ENCODE measurements at places on chromosomes 5 and 9.

DNA sequence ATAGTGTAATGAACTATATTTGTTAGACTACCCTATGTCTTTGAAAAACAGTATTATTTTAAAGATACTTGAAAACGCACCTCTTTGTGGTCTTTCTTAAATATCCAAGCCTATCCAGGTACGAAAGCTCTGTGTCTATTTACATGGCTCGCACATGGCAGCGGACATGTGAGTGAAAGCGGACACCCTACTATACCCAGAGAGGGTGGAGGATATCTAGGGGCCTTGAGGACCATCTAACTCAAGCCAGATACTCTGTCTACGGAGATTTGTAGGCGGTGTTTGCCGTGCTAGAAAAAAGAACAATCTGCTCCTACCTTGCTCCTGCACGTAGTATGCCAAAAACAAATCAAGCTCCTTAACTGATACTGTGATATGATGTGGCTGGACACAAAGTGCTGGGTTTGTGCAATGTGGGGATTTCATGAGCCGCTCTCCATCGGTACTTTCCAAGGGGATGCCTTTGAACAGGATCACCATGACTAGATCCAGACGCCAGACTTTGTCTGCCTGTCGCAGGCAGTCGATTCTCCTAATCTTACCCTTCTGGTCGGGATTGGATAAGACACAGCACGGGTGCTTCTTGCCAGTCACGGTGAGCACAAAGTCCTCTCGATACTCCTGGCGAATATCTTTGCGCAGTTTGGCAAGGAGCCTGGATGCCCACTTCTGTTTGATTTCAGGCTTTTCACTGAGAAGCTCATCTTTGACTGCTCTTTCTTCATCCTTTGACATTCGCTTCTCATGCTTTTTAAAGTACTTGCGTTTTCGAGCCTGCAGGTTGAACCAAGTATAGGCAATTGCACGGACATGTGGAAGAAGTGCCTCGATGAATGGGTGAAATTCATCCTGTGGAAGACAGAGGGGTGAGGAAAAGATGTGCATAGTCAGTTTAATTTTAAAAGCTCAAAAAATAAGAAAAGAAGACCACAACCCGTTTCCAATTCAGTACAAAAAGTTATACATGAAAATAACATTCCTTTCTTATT, 7.0 kb downstream of the NFIB start:
- DNase-seq = no peak

- DNase-seq = no peak
Observed at GRCh38 chr5:73909474-73909873, 283.5 kb downstream of the ARHGEF28 start.

DNA sequence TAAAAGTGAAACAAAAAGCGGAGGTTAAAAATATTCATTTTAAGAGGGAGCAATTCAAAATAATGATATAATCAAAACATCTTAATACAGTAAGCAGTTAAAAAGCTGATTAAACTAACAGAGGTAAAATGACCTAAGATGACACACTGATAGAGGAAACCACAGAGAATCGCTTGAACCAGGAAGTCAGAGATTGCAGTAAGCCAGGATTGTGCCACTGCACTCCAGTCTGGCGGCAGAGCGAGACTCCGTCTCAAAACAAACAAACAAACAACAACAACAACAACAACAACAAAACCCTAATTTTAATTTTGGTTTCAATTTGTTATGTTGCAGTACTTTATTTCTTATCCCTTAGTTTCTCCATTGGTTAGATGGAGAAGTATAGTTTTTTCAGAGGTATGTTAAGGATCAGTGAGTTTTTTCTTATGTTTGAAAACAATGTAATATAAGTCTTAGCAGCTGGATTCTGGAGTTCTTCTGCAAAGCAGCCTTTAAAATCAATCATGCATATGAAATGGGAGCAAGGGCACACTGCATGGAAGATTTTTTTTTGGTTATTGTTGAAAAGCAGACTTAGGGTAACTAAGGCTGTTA, 58.5 kb downstream of the MLANA start:
- DNase-seq = no peak

- DNase-seq = no peak
Observed at GRCh38 chr9:135079018-135079417, 8.4 kb upstream of the OLFM1 start.

DNA sequence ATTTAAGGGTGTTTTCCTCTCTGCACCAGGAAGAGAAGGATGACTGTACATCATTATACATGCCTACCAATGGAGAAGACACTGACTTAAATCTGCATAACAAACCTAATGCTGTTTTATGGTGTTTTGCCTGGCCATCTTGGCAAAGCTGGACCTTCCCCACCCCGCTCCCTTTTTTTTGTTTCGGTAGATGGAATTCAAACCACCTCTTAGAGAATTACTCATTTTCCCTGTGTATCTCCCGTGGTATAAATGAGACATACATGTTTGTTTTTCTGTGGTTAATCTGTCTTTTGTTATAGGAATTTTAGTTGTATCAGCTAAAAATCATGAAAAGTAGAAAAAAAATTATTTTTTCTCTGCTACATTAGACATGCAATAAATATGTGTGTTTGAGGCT, 28.8 kb downstream of the IL12B start:
- no peak for DNase-seq

GRCh38 chr9:127903557-127904475, 4.4 kb upstream of the ST6GALNAC6 start:
- DNase-seq = peak; percentile 56

GRCh38 chr9:91502913-91503672, 79.5 kb upstream of the NFIL3 start:
- DNase-seq = no peak

- no peak for DNase-seq
Observed at GRCh38 chr5:152140347-152140746, 215.7 kb upstream of the GLRA1 start.

DNA sequence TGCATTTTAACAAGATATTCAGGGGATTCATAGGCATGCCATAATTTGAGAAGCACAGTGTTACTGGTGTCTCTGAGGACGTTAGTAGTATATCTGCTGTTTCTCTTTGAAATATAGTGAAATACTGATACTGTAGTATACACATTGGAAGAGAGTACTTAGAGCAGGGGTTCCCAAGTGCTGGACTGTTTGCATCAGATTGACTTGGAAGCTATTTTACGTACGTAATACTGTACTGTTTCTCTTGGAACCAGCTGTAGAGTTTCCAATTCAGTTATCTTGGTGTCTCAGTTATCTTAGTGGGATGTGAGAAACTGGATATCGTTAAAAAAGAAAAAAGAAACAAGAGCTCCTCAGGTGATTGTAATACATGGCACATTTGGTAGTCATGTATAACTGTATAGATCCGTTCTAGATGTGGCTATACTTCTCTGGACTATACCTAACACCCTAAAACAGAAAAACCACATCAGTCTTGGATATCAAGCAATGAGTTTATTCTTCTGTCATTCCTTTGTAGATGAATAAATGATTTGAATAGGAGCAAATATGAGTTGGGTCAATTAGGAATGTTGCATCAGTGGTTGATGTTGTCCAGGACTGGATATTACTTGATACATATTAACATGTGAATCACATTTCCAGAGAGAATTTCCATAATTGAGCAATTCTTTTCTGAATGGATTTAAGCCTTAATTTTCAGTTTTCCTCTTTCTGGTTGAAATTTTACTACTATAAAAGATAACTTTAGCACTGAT, 33.4 kb downstream of the PRRC1 start:
- no peak for DNase-seq

DNA sequence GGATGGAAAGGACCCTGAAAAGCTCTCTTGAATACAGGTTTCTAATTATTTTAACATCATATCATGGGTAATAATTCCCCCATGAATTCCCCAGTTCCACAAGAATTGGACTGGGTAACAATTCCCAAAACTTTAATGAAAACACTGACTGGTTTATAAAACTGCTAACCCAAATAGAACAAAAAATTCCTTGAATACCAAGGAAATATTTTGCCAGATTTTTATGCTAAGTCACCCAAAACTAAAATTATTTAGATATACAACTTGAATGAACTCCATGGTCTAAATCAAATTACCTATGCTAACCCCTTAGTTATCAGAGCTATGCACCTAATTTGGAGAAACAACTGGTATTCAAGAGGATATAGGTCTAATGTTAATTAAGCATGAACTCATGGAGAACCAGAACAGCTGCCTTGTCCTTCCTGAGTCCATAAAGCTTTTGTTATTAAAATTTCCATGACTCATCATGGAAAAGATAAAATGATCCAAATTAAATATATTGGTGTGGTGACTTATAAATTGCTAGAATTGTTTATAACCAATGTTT, 164.9 kb upstream of the TUT7 start:
- DNase-seq = no peak

- no peak for DNase-seq
Observed at GRCh38 chr5:14851999-14852526, 19.5 kb downstream of the ANKH start.

DNA sequence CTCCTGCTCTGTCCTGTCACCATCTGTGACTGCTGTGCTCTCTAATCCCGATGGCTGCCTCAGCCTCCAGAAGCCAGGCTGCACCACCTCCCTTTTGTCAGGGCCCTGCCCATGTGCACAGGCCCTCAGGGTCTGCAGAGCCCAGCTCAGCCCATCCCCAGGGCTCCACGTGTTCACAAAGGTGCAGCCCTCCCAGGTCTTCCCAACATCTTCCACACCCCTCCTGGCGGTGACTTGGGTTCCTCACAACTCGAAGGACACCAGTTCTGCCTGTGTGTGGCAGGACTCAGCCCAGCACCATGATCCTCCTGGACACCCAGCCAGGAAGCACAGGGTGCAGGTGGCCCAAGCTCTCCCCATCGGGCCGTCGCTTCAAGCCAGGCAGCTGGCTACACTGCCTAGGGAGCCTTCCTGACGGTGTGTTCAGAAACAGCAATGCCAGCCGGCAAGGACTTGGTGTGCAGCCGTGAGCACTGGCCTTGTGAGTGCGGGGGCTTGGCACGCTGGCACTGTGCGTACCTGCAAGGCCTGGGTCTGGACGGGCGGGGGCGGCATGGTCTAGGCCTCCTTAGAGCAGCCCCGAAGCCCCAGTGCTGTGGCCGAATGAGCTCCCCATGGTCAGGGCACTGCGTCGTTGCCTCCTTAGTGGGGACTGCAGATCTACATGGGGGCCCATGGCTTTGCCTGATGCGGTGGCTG, 96.1 kb downstream of the MRPL36 start:
- no peak for DNase-seq

Measured in NCI-H510A (cell line).